ENCODE measurements at places on chromosomes 7 and 10.

- DNase-seq: no peak
These were observed 167.7 kb downstream of the MAGI2 start for GRCh38 chr7:79285756-79286155.

DNA sequence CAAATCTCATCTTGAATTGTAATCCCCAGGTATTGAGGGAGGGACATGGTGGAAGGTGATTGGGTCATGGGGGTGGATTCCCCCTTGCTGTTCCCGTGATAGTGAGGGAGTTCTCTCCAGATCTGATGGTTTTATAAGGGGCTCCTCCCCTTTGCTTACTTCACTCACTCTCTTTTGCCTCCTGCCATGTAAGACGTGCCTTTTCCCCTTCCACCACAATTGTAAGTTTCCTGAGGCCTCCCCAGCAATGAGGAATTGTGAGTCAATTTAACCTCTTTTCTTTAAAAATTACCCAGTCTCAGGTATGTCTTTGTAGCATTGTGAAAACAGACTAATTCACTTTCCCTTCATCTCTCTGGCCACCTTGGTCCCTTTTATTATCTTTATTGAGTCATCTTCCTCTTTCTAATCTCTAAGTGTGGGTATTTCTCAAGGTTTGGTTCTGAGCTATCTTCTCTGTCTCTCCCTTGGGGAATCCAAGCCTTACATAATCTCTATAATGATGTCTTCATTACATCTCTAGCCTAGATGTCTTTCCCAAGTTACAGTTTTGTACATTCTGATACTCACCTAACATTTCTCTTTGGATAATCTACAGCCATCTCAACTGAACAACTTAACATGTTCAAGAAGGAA, 99.1 kb upstream of the JCAD start:
- DNase-seq: no peak

- no peak for DNase-seq
These were observed 5.9 kb downstream of the NACAD start for GRCh38 chr7:45082831-45083331.

DNA sequence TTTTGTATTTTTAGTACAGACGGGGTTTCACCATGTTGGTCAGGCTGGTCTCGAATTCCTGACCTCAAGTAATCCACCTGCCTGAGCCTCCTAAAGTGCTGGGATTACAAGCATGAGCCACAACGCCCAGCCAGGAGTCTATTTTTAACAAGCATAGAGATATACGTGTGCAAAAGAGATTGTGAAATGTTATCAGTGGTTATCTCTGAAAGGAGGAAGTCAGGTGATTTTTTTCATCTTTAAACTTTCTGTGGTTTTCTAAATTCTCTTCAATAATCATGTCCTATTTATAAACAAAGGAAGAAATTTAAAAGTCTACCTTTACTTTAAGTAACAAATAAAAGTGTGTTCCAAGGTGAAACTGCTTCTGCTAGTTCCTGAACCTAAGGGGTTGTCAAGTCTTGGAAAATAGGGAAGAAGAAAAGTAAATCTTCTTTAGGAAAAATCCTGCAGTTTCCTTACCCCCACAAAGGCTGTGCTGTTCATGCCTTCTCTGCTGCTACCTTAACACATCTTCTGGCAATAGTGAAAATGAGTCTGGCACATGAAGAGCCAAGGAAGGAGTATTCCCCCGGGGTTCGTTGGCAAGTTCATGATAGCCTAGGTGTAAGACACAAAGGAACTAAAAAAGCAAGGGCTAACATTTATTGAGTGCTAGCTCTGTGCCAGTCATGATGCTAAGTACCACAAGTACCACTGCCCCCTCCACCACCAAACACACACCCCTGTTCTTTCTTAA, 51.1 kb downstream of the CYP26A1 start:
- no peak for DNase-seq

- DNase-seq: no peak
These were observed 58.6 kb upstream of the ARID5B start for GRCh38 chr10:61842755-61843497.

DNA sequence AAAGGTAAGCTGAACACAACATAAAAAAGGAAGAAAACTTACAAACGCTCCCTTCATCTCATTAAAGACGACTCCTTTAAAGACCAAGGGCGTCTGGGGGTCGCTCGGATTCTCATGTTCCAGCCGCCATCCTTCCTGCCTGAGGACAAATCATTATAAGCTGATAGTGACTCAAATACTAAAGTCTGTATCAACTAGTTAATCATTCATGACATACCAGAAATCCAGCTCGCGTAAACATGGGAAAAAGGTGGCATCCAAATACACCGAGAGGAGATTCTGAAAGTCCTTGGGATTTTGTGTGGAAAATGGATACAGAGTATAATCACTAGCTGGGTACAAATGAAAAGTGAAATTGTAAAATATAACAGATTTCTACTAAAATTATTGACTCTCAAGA, 7.4 kb downstream of the PITRM1 start:
- no peak for DNase-seq

DNA sequence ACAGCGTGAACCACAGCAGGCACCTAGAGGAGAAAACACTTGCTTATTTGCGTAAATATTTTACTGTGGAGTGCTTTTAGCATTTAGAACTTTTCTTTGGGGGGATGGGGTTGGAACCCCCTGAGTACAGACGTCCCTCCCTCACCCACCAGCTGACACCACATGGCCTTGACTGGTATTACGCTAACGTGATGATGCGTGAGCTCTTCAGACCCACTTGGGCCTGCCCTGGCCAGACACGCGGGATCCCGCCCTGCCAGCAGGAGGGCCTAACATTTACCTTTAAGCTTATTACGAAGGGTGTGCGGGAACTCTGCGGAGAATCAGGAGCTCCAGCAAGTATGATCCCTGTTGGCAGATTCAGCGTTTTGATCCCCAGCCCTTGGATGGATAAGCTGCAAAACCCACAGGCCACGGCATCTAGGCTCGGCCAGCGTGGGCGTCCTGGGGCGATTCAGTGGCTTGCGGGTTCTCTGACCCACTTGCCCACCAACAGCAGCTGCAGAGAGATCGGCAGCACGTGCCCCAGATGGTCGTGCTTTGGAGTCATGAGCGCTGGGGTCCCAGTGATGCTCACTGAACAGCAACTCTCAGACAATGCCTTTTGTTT, 545.5 kb upstream of the FOXK1 start:
- no peak for DNase-seq

DNA sequence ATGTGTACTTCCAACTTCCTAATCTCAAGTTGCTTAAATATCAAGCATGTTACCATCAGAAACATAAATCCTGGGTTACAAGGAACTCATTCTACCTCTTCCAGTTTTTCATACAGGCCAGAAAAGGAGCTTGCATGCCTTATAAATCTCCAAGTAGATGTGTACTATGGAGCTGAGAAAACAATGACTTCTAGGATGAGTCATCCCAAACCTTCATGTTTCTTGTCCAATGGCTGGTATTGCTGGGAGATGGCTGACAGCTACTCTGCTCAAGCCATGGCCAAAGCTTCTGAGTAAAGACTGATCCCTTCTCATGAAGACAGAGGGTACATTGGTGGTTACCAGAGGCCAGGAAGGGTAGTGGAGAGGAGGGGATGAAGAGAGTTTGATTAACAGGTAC, 8.6 kb downstream of the RAPGEF5 start:
- DNase-seq: no peak

DNA sequence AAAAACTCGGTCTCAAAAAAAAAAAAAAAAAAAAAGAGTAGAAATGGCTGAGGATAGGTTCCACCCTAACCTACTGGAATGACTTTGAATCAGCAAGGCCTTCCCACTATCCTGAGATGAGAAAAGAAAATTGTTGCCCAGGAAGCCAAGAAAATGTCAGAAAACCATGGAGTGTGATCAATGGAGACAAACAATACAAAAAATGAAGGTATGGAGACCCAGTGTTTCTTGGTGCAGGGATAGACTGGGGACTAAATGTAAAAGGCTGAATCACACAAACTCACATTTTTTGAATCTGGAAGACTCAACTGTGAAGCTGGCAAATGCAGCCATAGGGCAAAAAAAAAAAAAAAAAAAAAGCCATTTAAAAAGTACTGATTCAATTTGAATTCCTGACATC, 364.3 kb upstream of the ANKRD30A start:
- no peak for DNase-seq

DNA sequence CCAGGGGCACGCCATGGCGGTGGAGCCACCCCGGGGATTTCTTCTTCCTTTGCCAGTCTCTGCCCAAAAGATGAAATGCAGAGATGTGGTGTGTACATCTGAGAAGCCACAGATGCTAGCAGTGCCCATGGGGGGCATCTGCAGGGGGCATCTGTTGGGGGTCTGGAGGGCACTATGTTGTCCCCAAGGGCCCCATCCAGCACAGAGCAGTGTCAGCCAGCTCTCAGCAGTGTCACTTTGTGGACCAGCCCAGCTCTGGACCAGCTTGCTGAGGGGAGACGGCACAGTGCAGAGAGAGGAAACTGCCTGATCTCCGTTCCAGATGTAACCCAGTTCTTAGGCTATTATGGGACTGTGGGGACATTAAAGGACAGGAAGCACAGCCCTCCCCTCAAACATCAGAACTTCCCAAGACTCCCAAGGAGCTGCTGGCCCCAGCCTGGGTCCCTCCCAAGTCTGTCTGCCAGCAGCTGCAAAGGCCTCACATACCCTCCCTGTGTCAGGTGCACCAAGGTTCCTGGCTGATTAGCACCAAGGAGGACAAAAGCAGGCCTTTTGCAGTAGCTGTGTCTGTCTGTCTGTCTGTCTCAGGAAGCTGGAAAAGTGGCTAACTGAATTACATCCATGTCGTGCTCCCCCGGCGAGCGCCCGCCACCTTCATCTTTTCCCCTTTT, 536.5 kb downstream of the PTPRN2 start:
- no peak for DNase-seq

GRCh38 chr10:91939653-91940052, 16.1 kb downstream of the BTAF1 start:
- no peak for DNase-seq

- no peak for DNase-seq
These were observed 146.6 kb upstream of the FRMD4A start for GRCh38 chr10:14477408-14477710.

GRCh38 chr7:156176039-156176438, 363.8 kb upstream of the SHH start:
- DNase-seq: no peak

DNA sequence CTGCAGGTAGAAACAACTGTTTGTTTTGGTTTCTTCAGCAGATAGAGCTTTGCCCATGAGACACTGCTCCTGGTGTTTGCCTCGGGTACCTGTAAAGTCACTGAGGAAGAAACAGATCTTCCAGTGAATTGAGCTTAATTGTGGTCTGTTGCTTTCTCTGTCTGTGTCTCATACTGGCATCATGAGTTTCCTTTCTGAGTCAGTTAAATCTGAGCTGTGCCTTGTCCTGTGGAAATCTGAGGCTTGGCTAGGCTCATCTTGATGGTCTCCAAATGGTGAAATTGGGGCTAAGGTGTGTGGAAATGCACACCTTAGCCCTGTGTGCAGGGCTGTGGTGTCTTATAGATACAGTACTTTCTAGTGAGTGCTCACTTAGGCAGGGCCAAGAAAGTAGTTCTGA, 67.4 kb downstream of the GBF1 start:
- no peak for DNase-seq

GRCh38 chr7:118878336-118878735, 653.8 kb downstream of the ANKRD7 start:
- DNase-seq: no peak

GRCh38 chr7:107237451-107237850, 68.6 kb downstream of the HBP1 start:
- DNase-seq: no peak

- no peak for DNase-seq
These were observed 400.9 kb upstream of the SEMA3D start for GRCh38 chr7:85587785-85588184.

DNA sequence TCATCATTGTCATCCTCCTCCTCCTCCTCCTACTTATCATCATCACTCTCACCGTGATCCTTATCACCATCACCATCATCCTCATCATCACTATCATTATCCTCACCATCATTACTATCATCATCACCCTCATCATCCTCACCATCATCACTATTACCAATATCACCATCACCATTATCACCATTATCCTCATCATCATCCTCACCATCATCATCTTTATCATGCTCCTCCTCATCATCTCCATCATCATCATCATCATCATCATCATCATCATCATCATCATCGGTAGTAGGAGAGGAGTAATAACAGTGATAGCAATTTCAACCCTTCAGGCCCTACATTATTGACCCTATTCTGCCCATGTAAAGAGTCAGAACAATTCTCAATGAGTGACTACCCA, 345.9 kb upstream of the ZNF32 start:
- DNase-seq: no peak

DNA sequence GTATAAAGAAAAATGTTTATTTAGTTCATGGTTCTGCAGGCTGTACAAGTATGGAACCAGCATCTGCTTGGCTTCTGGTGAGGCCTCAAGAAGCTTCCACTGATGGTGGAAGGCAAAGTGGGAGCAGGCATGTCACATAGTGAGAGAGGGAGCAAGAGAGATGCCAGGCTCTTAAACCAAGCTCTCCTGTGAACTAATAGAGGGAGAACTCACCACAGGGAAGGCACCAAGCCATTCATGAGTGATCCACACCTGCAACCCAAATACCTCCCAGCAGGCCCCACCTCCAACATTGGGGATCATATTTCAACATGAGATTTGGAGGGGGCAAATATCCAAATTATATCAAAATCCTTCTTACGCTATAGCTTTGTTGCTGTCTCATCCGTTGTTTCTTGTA, 113.1 kb downstream of the CPED1 start:
- DNase-seq: no peak

DNA sequence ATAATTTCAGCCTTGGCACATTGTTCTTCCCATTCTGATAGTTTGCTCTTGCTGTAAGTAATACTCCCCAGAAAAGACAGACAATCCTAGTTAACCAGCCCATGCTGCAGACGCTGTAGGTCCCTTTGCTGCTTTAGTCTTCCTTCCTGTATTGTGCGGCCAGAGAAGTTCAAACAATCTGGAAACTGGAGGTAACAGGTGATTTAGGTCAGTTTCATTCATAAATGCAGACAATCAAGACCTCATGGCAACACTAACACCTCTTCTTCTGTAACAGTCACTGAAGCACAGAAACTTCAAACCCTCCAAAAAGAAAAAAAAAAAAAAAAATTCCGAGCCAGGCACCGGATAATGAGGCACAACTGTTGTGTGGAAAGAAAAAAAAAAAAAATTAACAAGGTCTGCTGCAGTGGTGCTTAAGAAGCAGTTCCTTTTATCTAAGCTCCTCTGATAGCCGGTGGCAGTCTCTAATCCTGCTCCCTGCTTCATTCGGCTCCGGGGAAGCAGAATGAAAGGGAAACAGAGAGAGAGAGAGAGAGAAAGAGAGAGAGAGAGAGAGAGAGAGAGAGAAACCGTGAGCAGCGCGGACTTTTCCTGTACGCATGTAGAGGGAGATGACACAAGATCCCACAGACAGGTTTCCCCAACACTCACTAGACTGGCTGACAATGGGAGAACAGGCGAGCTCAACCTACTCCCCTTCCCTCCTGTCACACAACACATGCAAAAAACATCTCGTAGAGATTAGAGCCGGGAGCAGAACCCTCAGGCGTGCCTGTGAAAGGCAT, at the start of gene SEMA3A:
TSS of gene SEMA3A (minus strand) at position 306 of the 788 bp plus-strand sequence. CDS start at position 103, 203 bp downstream.
- peak; percentile 2 for DNase-seq

Measured in activated CD4-positive, alpha-beta T cell treated with anti-CD3 and anti-CD28 coated beads for 4 hours (primary cell).